ENCODE measurements at places on chromosomes 3 and 15.

GRCh38 chr3:24185738-24186384 lies 240.8 kb downstream of the NR1D2 start:
- peak; percentile 37 for DNase-seq

DNA sequence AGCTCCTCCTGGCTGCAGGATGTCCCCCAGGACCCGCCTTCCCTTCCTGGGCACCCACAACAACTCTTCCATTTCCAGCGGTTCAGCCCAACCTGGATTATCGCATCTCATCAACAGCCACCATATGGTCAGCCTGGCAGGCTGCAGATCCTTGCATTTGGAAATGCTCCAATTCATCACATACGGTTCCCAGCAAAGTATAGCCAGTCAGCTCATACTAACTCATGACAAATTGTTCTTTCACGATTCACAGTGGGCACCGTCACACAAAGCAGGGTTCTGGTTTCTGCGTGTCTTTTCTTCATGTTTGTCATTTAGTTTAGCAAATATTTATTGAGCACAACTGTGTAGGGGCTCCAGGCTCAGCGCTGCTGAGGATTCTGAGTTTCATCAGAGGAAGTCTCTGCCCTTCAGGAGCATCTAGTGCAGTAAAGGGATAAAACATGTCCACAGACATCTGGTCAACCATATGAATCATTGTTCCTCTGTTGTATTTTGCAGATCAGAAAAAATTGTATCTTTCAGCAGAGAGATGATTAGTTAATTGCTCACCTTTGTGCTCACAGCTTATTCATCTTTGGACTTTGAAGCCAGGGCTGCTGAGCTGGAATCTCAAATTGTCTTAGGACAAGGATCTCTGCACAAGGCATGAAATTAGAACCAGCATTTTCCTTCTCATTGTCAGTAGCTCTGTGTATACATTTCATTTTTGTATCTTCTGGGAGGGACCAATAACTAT lies 125.1 kb downstream of the GABRG3 start:
- DNase-seq: no peak

- DNase-seq: peak; percentile 26
These were observed 401.9 kb upstream of the IL12A start for GRCh38 chr3:159586571-159587202.

- no peak for DNase-seq
These were observed 65.2 kb downstream of the TPRA1 start for GRCh38 chr3:127525373-127525772.

- DNase-seq: no peak
These were observed 3.0 kb downstream of the XIRP1 start for GRCh38 chr3:39189150-39189958.

- peak; percentile 2 for DNase-seq
These were observed 1079.5 kb downstream of the IGSF11 start for GRCh38 chr3:117955196-117955595.

DNA sequence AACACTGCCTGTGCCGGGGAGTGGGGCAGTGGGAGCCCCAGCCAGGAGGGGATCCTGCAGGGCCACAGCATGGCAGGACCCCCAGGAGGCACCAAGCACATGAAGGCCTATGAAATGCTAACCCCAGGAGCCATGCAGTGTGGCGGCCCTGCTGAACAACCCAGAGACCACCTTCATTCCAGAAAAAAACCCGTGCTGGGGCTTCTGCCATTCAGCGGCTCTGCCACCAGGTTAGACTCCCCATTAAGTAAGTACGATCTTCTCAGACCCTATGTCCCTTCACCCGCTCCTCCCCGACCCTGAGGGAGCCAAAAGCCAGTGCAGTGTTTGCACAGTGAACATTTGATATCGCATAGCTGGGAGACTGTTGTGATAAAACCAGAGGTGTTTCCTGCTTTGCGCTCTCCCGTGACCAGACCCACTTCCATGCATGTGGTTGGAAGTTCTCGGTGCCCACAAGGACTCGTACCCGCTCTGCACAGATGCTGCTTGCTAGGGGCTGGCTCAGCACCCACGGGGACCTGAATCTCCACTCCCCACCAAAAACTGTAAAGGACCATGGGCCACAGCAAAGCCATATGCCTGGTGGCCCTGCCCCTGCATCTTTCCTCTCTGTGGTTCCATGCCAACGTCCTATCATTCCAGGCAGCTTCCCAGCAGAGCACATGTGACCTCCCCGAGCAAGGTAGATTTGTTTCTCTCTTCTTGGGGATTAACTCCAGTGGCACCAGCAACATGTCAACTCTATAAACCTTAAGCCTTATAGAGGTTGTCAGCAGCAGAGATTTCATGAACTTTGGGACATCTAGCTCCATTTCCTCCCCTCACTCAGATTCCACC lies 5.3 kb downstream of the PLA2G4D start:
- DNase-seq: no peak

GRCh38 chr15:24857763-24858162 lies 97.0 kb upstream of the SNRPN start:
- DNase-seq: no peak

- no peak for DNase-seq
These were observed 26.6 kb downstream of the USP50 start for GRCh38 chr15:50519740-50520425.

GRCh38 chr3:8872261-8872660 lies 91.0 kb downstream of the RAD18 start:
- no peak for DNase-seq

- no peak for DNase-seq
These were observed 109.0 kb upstream of the UNC13C start for GRCh38 chr15:53869044-53869805.

- DNase-seq: peak; percentile 89
These were observed 98.2 kb upstream of the CHD2 start for GRCh38 chr15:92801774-92802464.

- DNase-seq: no peak
These were observed 312.9 kb downstream of the ZBBX start for GRCh38 chr3:167066977-167067786.

GRCh38 chr15:63605816-63606215 lies 8.6 kb downstream of the FBXL22 start:
- DNase-seq: no peak

DNA sequence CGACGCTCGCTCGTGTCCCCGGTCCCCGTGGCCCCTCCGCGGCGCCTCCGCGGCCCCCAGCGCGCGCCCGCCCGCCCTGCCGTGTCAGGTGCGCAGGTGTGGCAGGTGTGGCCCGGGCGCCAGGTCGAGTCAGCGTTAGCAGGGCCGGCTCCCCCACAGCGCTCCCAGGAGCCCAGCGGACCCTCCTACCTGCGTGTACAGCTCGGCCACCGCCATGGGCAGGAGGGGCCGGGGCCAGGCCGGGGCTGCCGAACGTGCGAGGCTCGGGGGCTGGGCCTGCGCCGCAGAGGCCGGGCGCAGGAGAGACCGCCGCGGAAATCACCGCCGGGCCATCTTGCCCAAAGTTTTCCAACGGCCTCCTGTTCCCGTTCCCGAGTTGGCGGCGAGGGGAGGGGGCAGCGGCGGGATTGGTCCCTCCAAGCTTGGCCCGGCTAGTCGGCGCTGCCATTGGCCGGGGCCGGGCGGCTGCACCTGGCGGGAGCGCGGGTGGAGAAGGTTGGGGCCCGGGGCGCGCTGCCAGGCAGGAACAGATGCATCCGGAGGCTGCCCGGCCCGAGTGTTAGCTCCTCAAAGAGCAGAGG lies at the start of gene MYO5C:
Gene MYO5C (minus strand): TSS at position 384 of the 581 bp plus-strand sequence. CDS start 168 bp downstream, at position 216.
- DNase-seq: no peak

DNA sequence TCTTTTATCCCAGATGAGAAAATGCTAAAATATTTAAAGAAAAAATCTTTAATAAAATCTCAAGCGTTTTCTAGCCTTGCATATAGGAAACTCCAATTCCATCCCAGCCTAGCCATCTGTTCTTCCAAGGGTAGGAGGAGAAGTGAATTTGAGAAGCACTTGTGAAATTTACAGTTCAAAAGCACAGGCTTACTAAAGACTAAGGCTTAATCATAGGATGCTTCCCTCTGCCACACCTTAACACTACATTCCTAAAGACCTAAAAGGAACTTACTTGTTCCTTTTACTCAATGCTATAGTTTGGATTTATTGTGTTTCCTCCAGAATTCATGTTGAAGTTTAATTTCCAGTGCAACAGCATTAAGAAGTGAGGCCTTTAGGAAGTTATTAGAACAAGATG lies 764.8 kb upstream of the CADM2 start:
- no peak for DNase-seq

GRCh38 chr3:51559961-51560360 lies 21.4 kb downstream of the RAD54L2 start:
- no peak for DNase-seq

GRCh38 chr3:141367038-141367730 lies 1.1 kb upstream of the ZBTB38 start:
- DNase-seq: peak; percentile 100

DNA sequence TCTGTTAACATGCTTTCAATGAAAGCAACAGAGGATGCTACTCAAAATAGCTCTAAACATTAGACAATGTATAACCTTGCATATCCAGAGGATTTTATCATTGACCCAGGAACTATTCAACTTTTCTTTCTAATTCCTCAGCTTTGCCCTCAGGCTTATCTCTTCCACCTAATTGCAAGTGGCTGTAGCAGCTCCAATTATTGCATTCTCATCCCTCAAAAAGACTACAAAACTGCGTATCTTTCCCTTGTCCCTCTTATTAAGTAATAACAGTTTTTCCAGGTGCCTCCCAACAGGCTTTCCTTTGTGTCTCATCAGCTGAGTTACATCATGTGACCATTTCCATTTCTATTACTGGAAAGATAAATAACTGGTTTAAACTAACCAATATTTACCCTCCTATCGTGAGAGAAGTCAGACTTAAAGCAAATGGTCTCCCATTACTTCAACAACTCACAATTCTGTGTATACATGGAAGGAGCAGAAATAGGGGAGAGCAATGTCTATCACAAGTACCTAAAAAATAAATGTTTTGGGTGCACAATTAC lies 78.0 kb upstream of the MBNL1 start:
- DNase-seq: no peak

GRCh38 chr15:101455291-101456025 lies 34.0 kb downstream of the PCSK6 start:
- DNase-seq: peak; percentile 34

GRCh38 chr3:66709532-66709931 lies 208.7 kb upstream of the LRIG1 start:
- DNase-seq: no peak

GRCh38 chr15:52301265-52301847 lies 5.8 kb upstream of the MYO5C start:
- no peak for DNase-seq

DNA sequence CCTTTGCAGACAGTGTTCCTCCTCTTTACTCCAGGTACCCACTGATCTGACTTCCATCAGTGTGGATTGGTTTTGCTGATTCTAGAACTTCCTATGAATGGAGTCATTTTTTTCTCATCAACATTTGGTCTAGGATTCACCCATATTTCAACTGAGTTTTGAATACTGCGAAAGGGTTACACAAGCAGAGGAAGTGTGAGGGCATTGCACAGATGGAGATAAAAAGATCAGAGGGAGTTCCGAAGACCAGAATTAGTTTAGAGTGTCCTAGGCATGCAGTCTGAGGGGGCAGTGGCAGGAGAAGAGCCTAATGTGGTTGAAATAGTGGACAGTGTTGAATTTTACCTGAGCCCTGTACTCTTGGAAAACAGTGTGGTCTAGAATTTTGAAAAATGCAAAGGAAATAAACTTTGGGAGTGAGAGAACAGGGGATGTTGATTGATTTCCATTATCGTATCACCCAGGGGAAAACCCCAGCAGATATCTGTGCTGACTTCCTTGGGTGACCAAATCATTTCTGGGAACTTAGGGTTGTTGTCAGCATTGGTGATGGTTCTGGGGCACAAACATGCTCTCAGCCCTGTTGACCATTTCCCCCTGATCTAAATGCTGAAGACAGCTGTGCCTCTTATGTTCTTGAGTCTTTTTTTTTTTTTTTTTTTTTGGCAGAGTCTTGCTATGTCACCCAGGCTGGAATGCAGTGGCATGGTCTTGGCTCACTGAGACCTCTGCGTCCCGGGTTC lies 327.4 kb upstream of the LRRFIP2 start:
- no peak for DNase-seq

DNA sequence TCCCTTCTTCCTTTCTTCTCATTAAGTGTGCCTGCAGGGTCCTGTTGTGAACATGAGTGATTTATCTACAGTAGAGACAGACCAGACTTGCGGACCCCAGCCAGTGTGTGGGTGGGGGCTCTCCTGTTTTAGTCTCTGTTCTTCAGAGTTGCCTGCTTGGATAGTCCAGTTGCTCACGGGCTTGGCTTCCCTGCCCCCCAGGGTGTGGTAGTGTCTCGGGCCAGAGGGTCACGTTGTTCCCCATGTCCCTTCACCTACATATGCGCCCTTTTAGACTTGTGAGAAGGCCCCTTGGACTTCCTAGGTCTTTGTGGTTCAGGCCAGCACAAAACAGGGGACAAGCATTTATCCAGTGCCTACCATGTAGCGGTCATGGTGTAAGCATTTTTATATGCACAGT lies 85.8 kb downstream of the AAGAB start:
- no peak for DNase-seq

DNA sequence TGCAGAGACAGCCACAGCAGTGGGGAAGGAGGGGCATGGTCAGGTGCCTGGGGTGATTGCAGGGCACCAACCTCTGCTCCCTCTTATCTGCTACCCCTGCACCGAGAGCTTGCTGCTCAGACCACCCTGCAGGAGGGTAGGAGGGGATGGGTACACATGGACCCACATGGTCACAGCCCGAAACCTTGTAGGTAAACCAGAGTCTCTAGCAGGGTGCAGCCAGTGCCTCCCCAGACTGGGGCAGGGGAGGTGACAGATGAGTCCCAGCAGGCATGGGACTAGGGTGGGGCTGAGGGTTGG lies 49.2 kb downstream of the FAH start:
- no peak for DNase-seq

Data from foreskin fibroblast (primary cell).